ENCODE measurements at places on chromosomes 3 and 15.

DNA sequence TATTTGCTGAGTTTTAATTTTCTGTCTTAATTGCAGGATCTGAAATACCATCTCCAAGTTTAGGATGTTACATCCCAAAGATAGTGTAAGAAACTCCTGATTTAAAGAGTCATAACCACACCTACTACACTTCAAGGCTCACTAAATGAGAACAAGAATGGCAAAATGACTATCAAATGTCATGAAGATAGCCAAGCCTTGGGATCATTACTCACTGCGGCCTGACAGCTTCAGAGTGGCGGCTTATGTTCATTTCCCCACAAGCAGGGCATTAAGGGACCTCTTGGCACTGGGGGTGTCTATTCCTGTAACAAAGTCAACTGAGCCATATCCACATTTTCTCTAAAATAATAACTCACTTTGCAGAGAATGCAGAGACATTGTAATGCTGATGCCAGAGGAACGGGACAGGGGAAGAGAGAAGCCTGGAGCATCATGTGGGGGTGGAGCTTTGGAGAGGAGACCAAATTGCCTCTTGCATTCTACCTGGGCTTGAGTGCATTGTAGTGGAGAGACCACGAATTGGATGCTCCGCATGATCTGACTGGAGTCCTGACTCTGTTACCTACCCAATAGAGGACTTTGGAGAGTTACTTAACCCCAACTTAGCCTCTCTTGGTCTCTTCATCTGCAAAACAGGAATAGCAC, 219.2 kb downstream of the OPA1 start:
- DNase-seq, result no peak

- DNase-seq, result peak; percentile 56
Observed at GRCh38 chr15:65833501-65834205, 35.6 kb upstream of the RAB11A start.

DNA sequence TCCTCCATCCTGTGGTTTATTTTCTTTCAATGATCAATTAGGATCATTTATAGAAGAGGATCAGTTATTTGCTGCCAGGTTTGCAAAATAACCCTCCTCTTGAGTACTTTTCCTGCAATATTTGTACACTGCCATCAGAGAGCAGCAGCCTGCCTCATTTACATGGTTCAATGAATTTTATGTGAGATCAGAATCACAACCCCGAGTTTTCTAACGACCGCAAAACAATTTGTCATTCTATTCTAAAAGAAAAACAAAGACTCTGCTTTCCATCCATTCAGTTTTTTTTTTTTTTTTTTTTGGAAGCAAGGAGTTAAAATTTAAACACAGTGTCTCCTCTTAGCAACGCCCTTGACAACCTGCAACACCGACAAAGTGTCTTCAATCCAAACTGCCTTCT, 146.9 kb downstream of the RAB11A start:
- no peak for DNase-seq

DNA sequence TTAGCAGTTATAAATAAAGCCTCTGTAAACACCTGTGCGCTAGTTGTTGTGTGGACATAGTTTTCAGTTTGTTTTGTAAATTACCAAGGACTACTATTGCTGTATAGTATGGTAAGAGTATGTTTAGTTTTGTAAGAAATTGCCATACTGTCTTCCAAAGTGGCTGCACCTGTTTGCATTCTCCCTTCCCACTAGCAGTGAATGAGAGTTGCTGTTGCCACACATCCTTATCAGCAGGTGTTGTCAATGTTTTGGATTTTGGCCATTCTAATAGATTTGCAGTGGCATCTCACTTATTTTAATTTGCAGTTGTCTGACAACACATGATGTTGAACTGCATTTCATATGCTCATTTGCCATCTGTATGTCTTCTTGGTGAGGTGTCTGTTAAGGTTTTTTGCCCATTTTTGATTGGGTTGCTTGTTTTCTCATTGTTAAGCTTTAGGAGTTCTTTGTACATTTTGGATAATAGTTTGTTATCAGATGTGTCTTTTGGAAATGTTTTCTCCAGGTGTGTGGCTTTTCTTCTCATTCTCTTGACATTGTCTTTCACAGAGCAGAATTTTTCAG, 14.9 kb downstream of the TCAIM start:
- no peak for DNase-seq

DNA sequence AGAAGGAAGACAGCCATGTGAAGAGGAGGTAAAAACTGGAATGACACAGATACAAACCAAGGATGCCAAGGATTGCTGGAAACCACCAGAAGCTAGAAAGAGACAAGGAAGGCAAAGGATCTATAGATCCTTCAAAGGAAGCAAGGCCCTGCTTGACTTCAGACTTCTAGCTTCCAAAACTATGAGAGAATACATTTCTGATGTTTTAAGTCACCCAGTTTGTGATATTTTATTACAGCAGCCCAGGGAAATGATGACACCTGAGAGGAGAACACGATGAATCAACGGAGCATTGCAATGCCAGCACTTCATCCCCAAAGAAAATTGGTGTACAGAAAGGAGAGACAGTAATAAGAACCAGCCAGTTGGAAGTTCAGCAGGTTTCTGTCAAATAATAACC, 116.3 kb downstream of the MAGI1 start:
- no peak for DNase-seq

GRCh38 chr3:140599009-140599408, 78.9 kb upstream of the TRIM42 start:
- no peak for DNase-seq

- DNase-seq, result no peak
Observed at GRCh38 chr3:49724586-49724985, 835 bp upstream of the GMPPB start.

DNA sequence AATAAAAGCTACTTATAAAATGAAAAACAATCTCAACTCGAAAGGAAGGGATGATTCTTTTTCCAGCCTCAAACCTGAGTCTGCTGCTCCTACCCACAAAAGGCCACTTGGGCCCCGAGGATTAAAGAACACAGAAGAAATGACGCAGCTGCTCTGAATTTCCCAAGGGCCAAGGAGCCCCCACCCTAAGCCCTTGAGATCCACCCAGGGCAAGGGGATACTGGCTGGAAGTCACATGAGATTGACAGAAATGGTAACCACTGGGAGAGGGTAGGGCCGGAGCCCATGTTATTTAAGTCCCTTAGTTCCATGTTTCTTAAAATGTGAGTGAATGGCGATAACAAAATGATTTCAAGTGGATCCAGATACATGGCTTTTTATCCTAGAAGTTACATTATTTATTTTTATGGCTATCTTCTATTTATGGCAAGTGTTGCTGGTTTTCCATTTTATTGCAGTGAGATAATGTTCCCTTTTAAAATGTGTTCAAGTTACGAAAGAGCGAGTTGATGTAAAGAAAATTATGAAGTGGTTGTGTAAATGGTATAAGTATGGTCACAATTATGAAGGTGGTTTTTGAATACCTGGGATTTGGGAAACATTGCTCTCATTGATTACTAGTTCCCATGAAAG, 16.8 kb downstream of the IGDCC4 start:
- no peak for DNase-seq

- peak; percentile 82 for DNase-seq
Observed at GRCh38 chr15:45458746-45459403, 63.7 kb downstream of the SLC30A4 start.

- DNase-seq, result no peak
Observed at GRCh38 chr15:57364282-57365007, 11.9 kb upstream of the CGNL1 start.

DNA sequence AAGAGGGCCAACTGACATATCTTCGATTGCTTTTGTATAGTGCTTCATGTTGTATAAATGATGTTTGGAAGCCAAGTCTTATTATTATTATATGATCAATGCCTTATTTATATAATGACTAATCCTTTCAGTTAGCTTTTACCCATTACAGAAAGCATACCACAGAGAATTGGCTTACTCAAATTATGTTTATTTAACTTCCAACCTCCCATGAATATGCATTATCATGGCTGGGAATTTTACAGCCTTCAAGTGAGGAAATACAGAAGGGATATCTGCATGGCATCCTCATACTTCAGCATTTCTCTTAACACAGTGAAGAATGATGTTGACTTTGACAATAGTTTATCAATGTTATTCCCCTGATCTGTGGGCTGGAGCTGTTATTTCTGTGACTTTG, 225.9 kb upstream of the GAP43 start:
- DNase-seq, result no peak

- DNase-seq, result no peak
Observed at GRCh38 chr15:39118510-39118909, 462.4 kb upstream of the THBS1 start.

DNA sequence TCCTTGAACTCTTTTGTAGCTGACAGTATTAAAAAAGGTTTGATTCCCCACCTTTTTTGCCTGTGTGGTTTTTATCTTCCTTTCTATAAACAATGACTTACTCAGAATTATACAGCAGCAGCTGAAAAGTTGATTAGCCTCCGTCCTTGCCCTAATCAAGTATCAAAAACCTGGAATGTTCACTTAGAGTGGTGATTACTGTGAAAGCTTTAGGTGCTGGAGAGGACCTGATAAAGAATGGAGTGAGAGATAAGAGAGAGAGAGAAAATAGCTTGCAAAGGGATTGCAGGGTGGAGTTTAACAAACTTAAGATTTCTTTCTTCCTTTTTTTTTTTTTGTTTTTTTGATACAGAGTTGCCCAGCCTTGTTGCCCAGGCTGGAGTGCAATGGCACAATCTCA, 6.7 kb downstream of the CGNL1 start:
- DNase-seq, result no peak

DNA sequence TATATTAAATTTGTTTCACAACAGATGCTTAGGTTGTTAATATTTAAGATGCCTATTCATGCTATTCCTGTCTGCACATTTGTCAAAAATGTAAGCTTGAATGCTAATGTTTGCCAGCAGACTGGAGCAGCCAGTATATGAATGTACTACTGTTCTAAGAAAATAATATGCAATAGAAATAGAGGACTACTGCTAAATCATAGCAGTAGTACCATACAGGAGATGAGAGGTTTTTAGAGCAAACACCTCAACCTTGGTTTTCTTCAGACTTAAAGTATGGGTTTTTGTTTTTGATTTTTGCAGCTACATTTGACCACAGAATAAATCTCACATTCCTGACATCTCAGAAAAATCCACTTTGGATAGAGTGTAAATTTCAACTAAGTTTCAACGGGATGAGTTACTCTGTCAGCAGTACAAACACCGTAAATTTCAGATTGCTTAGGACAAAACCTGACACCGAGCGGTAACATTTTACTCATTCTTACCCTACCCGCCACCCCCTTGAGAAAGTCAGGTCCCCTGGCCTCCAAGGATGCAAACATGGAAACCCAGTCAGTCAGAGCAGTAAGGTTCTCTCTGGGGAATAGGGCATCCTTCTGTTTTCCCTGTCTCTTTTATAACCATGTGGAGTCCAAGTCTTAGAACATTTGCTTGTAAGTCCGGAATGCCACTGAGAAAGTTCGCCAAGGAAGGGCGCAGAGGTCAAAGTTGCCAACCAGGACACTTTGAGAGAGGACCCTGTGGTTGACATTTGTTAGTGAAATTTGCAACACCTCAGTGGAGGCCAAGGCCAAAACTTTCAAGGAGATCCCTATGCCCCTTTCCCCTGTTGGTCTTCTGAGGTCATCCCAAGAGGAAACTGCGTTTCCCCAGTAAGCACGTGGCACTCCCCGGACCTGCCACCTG, 17.9 kb upstream of the SATB1 start:
- no peak for DNase-seq

GRCh38 chr3:60675424-60675823, 575.8 kb downstream of the FHIT start:
- no peak for DNase-seq

GRCh38 chr3:192408647-192409200, 318.6 kb downstream of the FGF12 start:
- DNase-seq, result no peak

DNA sequence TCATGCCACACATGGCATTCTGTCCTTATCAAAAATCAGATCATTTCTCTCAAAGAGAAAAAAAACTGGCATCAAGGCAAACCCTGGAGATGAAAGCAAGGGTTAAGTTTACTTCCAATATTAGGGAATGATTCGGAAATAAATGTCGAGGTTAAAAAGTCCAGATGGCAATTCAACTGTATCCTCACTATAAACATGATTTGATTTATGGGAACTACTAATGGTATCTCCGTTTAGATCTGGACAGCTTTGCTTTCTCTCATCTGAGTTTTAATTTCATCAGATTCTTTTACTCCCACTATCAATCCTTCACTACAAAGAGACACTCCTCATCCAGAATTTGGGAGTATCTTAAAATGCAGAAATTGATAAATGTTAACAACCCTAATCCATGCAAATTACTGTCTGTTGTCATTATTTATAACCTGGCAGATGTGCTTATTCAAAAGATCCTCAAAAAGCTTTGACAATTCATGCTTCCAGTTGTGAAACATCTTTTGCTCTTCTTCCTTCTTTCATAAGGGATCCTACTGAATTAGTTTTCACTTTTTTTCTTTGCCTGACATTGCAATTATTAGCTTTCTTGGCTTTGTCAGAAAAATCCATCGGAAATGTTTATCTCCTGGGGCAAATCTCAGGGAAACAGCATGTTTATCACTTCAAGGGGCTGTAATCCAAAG, 903.2 kb downstream of the MCTP2 start:
- no peak for DNase-seq

DNA sequence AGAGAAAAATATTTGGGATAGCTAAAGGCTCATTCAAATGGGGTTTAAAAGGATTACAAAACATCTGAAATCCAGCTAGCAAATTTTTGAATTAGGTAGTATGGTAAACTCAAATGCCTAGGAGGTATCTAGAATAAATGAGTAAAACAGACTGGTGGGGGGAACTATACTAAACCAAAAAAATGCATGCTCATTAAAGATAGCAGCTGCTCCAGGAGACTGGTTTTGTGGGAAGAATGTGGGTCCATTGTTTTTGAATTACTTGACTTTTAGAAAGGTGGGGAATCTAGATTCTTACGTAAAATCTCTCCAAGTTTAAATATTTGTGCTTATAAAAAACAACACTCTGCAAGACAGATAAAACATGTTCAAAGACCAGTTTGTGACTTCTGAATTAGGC, 73.8 kb downstream of the LEKR1 start:
- DNase-seq, result no peak

DNA sequence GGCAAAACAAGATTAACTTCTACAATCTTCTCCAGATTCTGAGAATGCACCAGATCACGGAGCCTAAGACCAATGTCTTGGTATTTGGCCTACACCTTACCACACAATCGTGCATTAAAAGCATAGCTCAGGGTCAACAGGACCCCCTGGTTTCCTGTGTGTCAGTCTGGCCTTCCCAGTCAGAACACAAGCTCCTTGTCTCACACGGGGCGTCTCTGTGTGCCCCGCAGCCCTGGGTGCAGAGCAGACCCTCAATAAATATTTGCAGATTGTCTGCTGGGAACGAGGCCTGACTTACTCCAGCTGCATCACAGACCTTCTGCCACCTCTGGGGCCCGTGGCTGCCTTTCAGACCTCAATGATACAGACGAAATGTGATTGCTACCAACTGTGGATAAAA, 82.5 kb upstream of the CTNNB1 start:
- DNase-seq, result no peak

- no peak for DNase-seq
Observed at GRCh38 chr3:80408030-80408721, 640.4 kb upstream of the ROBO1 start.
